ENCODE measurements at places on chromosomes 11 and 22.

- DNase-seq = no peak
Observed at GRCh38 chr11:131662993-131663392, 292.6 kb downstream of the NTM start.

GRCh38 chr11:1921574-1922141 lies 2.2 kb downstream of the TNNT3 start:
- DNase-seq = no peak

DNA sequence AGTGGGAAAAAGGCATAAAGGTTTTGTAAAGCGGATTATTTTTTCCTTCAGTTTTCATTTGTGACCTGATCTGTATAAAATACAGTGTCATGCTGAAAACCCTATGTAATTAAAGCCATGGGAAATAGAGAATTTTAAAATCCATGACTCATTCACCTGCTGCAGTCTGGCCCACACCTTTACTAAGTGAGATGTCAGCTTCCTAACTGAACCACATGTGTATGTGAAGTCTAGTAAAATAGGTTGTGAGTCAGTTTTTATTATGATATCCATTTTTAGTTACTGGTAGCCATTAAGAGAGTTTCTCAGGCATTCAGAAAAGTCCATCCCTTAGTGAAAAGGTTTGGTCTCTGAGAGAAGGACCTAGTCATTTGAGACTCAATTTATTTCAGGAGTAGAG lies 60.9 kb downstream of the TRIM44 start:
- DNase-seq = no peak

GRCh38 chr11:38100836-38101462 lies 1502.9 kb upstream of the RAG2 start:
- DNase-seq = no peak

DNA sequence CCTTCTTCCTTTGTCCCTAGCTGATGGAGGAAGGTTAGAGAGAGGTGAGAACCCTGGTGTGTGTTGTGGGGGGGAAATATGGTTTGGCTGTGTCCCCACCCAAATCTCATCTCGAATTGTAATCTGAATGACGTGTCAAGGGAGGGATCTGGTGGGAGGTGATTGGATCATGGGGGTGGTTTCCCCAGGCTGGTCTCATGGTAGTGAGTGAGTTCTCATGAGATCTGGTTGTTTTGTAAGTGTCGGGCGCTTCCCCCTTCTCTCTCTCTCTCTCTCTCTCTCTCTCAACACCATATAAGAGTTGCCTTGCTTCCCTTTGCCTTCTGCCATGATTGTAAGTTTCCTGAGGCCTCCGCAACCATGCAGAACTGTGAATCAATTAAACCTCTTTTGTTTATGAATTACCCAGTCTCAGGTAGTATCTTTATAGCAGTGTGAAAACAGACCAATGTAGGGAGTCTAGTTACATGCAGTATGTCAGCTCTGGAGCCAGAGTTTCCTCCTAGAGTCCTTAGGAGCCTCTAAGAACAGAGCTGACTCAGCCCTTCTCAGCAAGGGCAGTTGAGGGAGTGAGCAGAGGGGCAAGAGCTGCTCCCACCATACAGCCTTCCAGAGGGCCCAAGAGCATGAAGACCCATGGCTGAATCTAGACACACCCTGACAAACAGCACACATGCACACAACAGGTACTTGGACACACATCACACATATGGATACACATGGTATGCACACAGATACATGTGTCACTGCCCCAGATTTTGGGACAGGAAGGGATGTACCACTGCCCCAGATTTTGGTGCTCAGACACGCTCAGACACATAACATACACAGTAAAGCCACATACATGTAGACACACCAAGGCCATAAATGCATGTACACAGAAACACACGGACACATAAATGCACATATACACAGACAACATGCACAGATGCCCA lies 12.9 kb upstream of the LRRC32 start:
- no peak for DNase-seq

DNA sequence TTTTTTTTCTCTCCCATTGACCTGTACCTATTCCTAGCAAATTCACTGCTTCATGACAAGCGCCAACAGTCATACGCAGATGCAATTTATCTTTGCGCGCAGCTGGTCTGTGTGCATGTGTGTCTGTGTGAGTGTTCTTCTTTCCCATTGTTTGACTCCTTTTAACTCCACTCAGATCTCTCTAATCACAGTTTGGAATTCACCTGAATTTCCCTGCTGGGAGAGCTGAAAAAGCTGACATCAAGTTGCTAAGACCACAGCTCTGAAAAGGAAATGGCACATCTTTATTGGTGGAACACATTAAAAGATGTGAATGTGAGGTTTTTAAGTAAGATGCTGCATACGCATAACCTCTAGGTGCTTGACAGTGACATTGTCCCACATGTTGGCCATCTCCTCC lies 187.4 kb upstream of the MTMR2 start:
- no peak for DNase-seq

Data from GM04503 (cell line).